ENCODE measurements at places on chromosomes 11 and 22.
A peak's percentile ranks its signal among the peaks of the same experiment; 100 is the strongest.

- DNase-seq: no peak
These were observed 1518.5 kb downstream of the BRD1 start for GRCh38 chr22:48309115-48309705.

DNA sequence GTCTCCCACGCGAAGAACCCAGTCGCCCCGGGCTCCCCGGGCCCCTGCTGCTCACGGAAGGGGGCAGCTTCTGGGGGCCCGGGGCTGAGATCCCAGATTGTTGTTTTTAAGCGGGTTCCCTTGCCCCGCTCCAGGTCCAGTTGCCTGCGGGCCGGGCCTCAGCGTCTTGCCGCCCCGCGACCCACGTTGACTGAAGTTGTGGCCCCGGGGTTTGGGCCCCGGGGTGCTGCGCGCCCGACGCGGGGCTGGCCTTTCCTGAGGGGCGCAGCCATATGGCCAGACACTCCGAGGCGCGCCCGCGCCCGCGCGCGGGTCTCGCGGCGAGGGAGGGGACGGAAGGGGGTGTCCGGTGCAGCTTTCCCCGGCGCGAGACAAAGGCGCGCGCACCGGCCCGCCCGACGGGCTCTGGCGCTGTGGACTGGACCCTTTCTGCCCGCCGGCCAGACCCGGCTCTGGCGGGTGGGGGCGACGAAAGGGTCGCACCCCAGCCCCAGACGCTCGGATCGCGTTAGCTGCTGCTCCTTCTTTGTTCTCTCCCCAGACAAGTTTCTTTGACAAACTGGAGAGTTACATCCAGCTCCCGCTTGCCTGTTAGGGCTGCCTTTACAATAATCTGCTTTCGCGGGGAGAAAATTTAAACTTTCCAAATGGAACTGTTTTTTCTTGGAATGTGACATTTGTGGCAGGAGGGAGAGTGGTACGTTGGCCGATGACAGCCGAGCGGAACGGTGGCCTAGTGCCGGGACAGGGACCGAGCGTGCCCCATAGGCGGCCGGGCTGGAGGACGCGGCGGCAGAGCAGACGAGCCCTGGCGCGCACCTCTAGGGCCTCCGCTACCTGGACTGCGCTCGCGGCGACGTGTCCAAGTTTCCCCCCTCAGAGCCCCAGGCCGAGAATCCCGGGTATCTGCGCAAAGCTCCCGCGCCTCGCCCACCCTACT is 716 bp downstream of the AMOTL1 start:
- DNase-seq: no peak

DNA sequence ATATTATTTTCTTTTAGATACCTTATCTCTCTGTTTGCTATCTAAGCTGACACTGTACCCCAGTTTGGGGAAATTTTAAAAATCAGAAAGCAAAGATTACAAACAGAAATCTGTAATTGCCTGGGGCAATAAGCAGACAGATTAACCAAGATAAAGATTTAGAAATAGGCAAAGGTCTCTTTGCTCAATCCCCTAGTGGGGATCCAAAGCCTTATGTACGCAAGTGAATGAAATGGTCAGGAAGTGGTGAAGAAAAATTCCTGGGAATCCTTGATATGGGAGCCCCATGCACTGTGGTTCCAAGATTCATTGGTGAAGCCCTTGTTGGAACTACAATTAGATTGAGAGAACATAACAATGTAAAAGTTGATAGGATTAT is 139.5 kb upstream of the GUCY1A2 start:
- DNase-seq: no peak

DNA sequence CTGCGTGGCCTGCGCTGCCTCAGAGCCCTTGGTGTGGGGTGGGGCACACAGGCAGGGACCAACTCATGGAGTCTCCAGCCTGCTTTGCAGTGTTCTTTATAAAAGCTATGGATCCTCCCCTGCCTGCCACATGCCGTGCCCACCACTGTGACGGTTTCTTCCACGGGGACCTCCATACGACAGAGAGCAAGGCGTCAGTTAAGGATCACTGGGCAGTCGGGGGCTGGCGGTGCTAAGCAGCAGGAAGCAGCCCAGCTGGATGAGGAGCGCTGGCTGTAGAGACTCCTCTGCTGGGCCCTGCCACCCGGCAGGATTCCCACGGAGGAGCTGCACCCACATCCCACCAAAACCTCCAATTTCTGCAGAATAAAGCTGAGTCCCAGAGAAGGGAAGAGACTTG is 23.1 kb upstream of the EFCAB6 start:
- DNase-seq: no peak

DNA sequence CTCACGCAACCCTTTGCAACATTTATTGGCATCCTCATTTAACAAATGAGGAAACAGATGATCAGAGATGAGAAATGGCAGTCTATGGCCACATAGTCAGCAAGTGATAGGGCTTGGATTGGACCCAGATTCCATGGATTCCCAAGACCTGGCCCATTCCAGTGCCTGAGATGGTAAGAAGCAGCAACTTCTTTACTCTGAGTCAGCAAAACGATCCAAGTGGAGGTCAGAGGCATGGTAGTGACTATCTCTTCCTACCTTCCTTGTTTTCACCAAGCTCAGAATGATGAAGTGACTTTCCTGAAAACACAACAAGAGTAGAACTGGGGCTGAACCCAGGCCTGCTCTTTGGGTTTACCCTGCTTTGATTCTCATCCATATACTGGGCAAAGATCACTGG is 293.1 kb downstream of the TENM4 start:
- no peak for DNase-seq

GRCh38 chr22:49589811-49590210 is 237.9 kb downstream of the BRD1 start:
- no peak for DNase-seq

GRCh38 chr11:118227865-118228785 is 3.3 kb upstream of the JAML start:
- no peak for DNase-seq

- DNase-seq: no peak
These were observed 102.3 kb upstream of the ASPHD2 start for GRCh38 chr22:26326803-26327202.

GRCh38 chr22:21826204-21826603 is 41.2 kb downstream of the MAPK1 start:
- DNase-seq: no peak

DNA sequence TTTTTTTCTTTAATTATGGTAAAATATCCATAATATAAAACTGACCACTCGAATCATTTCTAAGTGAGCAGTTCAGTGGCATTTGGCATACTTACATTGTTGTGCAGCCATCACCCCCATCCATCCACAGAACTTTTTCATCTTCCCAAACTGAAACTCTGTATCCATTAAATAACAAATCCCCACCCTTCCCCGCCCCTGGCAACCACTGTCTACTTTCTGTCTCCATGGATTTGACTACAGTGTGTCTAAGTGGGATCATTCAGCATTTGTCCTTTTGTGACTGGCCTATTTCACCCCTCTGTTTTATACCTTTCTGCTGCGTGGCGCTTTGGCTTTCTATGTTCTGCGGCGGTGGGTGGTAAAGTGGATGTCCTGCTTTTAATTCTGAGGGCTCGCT is 49.1 kb downstream of the RTN4R start:
- DNase-seq: no peak

DNA sequence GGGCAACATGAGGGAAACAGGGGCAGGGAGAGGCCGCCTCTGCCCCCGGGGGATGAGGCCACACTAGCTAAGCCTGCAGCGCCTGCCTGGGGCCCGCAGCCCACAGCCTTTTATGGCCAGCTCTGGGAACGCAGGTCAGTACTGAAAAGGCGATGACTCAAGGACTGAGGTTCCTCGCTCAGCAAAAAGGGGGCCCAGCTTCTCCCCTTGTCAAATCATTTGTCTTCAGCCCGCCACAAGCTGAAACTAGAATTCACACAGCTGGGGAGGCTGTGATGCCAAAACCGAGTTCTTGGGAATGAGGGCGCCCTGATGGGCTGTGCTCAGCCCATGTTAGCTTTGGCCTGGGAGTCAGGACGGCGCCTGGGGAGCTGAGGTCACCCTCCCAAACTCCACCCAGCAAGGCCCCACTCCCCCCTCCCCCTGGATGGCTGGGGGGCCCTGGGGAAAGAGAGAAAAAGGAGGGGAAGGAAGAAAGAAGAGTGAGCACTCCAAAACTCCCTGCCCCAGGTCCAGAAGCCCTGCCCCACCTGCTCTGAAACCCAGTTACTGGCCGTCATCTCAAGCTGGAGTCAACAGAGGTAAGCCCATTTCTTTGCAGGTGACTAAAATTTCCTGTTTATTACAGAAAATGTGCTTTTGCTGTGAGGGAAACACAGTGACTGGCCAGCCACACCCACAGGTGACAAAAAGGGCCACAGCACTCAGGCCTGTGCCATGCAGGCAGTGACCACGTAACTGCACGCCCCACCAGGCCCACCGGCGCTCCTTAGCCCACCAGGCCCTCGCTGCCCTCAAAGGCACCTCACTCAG is 13.7 kb downstream of the EHD1 start:
- DNase-seq: peak; percentile 64

DNA sequence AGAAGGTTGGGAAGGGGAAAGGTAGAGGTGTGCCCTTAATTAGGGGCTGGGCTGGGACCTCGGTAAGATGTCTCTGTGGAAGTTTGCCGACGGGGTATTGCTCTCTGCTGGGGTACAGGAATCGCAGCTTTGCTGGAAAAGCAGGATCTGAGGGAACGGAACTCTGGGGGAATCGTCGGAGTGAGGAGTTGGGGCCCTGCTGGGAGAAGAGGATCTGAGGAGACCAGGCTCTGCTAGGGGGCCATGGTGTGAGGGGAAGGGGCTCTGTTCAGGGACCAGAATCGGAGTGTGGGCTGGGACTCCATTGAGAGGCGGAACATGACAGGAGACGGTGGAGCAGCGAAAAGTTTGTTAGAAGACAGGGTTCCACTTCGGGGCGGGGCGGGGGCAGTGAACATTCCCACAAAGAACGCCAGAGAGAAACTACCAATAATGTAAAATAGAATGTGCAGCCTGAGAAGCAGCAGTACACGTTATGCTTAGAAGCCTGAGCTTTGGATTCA is 456 bp downstream of the AAMDC start:
- DNase-seq: no peak

DNA sequence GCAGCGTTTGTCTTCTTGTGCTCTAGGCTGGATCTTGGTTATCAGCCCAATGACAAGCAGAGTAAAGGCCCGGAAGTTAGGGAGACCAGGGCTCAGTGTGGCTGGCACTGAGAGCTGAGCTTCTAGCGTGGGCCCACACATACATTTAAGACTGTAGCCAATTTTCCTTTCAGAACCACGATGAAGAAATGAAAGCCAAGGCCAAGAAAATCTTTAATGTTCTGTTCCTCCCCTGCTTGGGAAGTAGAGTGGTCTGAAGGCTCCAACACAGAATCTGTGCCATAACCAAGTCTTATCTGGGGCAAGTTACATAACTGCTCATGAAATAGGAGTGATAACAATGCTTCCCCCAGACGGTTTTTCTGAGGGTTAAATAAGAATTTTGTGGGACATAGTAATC is 4.7 kb upstream of the ST3GAL4 start:
- DNase-seq: no peak

- no peak for DNase-seq
These were observed 44.9 kb downstream of the CPT1A start for GRCh38 chr11:68796801-68797200.

DNA sequence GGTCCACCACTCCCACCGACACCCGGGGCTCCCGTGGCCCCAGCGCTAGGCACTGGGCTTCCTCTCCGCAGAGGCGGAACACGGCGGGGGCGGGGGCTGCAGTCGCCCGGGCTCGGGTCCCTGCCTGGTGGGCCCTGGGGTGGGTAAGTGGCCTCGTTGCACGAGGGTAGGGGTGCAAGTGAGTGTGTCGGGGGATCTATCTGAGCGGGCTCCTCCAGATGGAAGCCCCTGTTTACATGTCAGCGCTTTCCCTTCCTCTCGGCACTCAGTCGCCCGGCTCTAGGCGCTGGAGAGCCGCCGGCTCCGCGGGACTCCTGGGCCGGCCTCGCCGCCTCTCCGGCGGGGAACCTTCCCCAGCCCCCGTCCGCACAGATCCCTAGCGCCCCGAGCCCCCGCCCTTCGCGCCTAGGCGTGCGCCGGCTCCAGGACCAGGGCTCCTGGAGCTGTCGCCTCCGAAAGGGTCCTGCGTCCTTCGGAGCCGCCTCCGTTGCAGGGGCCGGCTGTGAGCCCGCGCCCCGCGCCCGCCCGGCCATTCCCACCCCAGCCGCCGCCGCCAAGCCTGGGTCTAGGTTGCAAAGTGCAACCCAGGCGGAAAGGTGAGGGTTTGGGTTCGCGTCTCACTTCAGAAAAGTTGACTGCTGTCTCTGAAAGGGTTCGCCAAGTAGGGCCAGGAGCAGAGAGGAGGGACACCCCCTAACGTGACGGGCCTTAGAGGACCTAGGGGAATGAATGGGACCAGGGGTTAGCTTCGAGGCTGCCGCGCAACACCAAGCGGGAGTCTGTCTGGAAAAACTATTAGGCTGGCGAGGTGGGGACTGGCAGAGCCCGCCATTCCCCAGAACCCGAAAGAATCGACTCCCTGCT is 978 bp downstream of the FLI1 start:
- DNase-seq: no peak

- no peak for DNase-seq
These were observed 4.1 kb upstream of the ESAM start for GRCh38 chr11:124766156-124766555.

- DNase-seq: no peak
These were observed 15.0 kb upstream of the PRR5 start for GRCh38 chr22:44686873-44687600.

GRCh38 chr11:19740586-19740985 is 27.9 kb downstream of the NAV2 start:
- no peak for DNase-seq

- no peak for DNase-seq
These were observed 318.3 kb downstream of the SHANK2 start for GRCh38 chr11:70933981-70934583.

GRCh38 chr11:68008381-68009337 is 1.5 kb upstream of the ALDH3B1 start:
- no peak for DNase-seq

- DNase-seq: no peak
These were observed 273.3 kb upstream of the C11orf87 start for GRCh38 chr11:109148669-109149068.

DNA sequence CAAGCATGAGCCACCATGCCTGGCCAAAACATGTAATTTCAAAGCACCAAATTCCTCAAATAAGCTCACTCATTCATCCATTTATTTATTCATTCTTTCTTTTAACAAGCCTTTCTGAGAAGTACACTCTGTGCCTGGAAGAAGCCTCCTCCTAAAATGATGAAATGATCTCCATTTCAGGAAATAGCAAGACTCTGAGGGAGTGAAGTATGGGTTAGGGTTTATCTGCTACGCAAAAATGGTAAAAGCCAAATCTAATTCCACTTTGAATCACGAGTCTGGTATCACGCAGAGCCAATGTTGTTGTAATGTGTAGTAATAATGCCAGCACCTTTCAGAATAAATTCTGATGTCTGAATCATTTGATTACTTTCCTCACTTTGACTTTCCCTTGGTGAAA is 1041.8 kb downstream of the LRRC4C start:
- DNase-seq: no peak

- DNase-seq: no peak
These were observed 55.8 kb upstream of the ARHGAP42 start for GRCh38 chr11:100631316-100631715.

DNA sequence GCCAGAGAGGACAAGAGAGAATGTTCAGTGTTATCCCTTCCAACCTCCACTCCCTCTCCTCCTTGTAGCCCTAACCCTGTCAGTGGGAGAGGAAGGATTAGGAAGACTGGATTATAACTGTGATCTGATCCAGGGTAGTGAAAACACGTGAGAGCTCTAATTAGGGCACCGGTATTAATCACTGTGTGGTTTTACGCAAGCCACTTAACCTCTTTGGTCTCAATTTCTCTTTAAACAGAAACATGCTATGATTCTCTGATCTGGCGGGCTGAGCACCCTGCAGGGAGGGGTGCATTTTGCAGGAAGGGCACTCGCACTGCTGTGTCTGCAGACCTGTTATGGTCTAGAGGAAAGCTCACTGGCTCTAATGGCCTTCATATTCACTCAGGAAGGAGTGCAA is 11.5 kb downstream of the RPL27A start:
- DNase-seq: no peak

- no peak for DNase-seq
These were observed 5.2 kb upstream of the MAP6 start for GRCh38 chr11:75673977-75674582.

All from non-pigmented ciliary epithelial cell (primary cell).